ENCODE measurements at places on chromosomes 11 and 22.
A peak's percentile ranks its signal among the peaks of the same experiment; 100 is the strongest.

- DNase-seq = peak; percentile 92
These were observed 22.7 kb upstream of the PLEKHB1 start for GRCh38 chr11:73623686-73624085.

GRCh38 chr11:114033572-114033971 is 25.9 kb upstream of the ZBTB16 start:
- DNase-seq = no peak

DNA sequence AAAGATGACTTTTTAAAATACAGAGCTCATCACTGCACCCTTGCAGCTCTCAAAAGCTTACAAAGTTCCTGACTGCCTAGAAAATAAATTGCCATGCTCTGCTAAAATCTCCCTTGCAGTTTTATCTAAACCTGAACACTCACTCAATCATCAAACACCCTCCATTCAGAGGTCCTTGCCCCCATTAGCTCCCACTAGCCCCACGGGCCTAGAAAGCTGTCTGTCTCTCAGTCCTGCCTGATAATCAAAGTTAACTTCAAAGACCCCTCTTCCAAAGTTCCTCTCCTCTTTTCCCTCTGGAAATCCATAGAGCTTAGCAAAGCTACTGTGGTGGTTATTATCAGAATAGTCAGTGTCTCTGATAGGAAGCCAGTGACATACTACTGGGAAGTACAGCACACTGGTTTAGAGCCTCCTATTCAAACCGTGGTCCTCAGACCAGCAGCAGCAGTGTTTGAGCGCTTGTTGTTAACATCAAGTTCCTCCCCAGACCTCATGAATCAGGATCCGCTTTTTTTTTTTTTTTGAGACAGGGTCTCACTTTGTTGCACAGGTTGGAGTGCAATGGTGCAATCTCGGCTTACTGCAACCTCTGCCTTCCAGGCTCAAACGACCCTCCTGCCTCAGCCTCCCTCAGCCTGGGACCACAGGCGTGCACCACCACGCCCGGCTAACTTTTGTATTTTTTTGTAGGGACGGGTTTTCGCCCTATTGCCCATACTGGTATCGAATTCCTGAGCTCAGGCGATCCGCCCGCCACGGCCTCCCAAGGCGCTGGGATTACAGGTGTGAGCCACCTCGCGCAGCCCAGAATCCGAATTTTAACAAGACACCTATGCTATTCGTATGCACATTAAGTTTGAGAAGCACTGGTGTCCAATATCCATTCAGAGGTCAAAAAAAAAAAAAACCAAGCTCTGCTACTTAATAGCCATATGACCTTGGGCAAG is 1.2 kb downstream of the NDUFC2 start:
- DNase-seq = peak; percentile 71

DNA sequence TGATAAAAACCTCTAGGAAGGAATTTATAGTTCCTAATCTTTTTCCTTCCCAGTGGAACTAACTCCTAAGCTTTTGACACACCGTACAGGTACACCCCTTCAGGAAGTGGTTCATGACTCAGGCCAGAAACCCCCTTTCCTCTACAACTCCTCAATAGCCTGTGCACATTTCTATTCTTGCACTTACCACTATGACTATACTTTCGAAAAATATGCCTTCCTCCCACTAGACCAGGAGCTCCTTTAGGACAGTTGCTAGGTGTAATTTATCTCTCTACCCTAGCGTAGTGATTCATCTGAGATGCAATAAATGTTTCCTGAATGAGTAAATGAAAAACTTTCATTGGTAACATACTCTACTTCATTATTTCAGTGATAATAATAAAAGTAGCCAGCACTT is 14.5 kb downstream of the MAP6 start:
- DNase-seq = no peak

Data from OCI-M1 (cell line).